ENCODE measurements at places on chromosomes 1 and 21.
A peak's percentile ranks its signal among the peaks of the same experiment; 100 is the strongest.

- no peaks in the 10 kb centered on the region for H3K27me3 ChIP-seq
- H3K27ac ChIP-seq: peak overlapping the region; percentile 23
- peaks cover 20% of the 10 kb centered on the region for H3K4me1 ChIP-seq
- no peaks in the 10 kb centered on the region for H3K36me3 ChIP-seq
These were observed 3.4 kb downstream of the PTTG1IP start for GRCh38 chr21:44869781-44870747.

GRCh38 chr1:103265551-103265950 is 157.2 kb upstream of the COL11A1 start:
- no peak overlapping the region for H3K4me3 ChIP-seq
- H3K36me3 ChIP-seq: no peaks in the 10 kb centered on the region
- H3K27ac ChIP-seq: no peak overlapping the region

- no peaks in the 10 kb centered on the region for H3K4me1 ChIP-seq
- no peak overlapping the region for H3K27ac ChIP-seq
- H3K4me3 ChIP-seq: no peak overlapping the region
- no peaks in the 10 kb centered on the region for H3K36me3 ChIP-seq
- no peak for DNase-seq
These were observed 32.2 kb upstream of the AKT3 start for GRCh38 chr1:243882276-243882675.

DNA sequence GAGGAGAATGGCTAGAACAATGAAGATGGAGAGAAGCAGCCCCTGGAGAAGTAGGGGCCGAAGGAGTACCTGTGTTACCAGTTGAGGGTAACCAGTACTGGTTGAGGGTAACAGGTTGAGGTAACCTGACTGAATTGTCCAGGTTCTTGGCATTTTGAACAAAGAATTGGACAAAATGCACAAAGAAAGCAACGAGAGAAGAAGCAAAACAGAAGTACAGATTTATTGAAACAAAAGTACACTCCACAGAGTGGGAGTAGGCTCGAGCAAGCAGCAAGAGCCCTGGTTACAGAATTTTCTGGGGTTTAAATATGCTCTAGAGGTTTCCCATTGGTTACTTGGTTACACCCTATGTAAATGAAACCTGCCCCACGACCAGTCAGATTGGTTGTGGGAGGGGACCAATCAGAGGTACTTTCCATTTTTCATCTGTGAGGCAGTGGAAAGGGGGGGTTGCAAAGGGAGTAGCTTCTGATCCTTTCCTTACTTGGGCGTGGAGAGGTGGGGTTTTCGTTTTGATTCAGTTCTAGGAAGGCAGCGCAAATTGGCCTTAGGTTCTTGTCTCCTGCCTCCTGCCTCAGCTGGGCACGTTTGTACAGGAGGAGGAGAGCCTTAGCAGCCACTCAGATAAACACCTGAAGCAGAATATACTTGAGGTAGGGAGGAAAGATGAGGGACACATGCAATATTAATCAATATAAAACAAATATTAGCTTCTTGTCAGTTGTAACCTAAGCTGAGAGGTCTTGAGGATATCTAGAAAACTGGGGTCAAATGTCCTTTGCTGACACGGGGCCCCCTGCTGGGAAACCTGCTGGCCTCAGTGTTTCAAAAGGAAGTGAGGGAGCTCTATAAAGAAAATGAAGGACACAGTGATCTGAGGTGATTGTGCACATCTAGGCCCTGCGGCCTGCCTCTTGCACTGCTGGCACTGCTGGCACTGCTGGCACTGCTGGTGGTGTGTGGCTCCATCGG is 14.3 kb upstream of the LSM10 start:
- no peaks in the 10 kb centered on the region for H3K36me3 ChIP-seq
- no peak for DNase-seq
- H3K4me3 ChIP-seq: no peak overlapping the region
- H3K27me3 ChIP-seq: no peaks in the 10 kb centered on the region
- no peaks in the 10 kb centered on the region for H3K4me1 ChIP-seq
- no peak overlapping the region for H3K27ac ChIP-seq

- no peak overlapping the region for H3K27ac ChIP-seq
- peaks cover 13% of the 10 kb centered on the region for H3K36me3 ChIP-seq
- H3K4me1 ChIP-seq: no peaks in the 10 kb centered on the region
- H3K4me3 ChIP-seq: no peak overlapping the region
- no peak for DNase-seq
- H3K27me3 ChIP-seq: no peaks in the 10 kb centered on the region
These were observed 14.0 kb downstream of the DNALI1 start for GRCh38 chr1:37570528-37571334.

GRCh38 chr1:44072204-44072603 is 40.9 kb upstream of the SLC6A9 start:
- H3K4me1 ChIP-seq: no peaks in the 10 kb centered on the region
- no peaks in the 10 kb centered on the region for H3K36me3 ChIP-seq
- H3K27ac ChIP-seq: no peak overlapping the region
- no peaks in the 10 kb centered on the region for H3K27me3 ChIP-seq
- DNase-seq: no peak

- H3K27me3 ChIP-seq: no peaks in the 10 kb centered on the region
- no peak for DNase-seq
- H3K4me3 ChIP-seq: no peak overlapping the region
- no peaks in the 10 kb centered on the region for H3K4me1 ChIP-seq
These were observed 17.3 kb upstream of the COA6 start for GRCh38 chr1:234355782-234356510.

- no peaks in the 10 kb centered on the region for H3K27me3 ChIP-seq
- H3K27ac ChIP-seq: no peak overlapping the region
- DNase-seq: no peak
- no peak overlapping the region for H3K4me3 ChIP-seq
These were observed 23.1 kb downstream of the CLDN14 start for GRCh38 chr21:36456729-36457414.

DNA sequence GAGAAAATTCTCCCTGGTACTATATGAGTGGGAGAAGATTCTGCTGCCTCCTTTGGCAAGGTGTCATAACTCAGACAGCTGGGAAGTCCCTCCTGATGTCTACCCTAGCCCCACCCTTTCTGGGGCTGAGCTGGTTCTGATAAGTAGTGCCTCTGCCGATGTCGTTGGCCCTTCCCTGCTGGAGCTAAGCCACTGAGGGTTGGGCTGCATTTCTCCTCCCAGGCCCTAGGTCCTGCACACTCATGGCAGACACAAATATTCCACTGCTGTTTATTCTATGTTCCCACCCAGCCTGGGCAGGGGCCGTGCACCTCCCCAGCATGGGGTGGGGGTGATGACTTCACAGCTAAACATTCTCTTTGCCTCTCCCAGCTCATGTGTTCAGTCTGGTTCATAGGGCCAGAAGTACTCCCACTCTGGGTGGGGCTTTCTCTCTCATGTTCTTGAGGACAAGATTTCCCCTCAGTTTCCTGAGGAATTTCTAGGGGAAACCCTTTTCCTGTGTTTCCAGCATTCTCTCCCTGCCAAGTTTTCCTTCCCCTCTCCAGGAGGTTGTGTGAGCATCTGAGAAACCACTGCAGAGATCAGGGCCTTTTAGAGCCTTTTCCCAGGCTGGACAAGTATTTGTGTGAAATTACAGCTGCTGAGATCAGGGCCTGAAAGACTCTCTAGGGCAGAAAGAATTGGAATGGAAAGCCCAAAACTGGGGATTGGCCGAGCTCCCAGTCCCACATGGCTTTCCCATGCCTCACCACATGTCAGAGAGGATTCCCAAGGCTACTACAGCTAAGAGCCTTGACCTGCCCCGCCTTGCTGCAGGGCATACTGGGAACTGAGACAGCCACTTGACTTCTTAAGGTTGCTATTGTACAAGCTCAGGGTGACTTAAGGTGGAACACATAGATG is 66.2 kb downstream of the ATP2B4 start:
- H3K27ac ChIP-seq: peak overlapping the region; percentile 53
- no peaks in the 10 kb centered on the region for H3K36me3 ChIP-seq
- H3K4me1 ChIP-seq: peaks cover 14% of the 10 kb centered on the region
- no peak overlapping the region for H3K4me3 ChIP-seq
- no peaks in the 10 kb centered on the region for H3K27me3 ChIP-seq

DNA sequence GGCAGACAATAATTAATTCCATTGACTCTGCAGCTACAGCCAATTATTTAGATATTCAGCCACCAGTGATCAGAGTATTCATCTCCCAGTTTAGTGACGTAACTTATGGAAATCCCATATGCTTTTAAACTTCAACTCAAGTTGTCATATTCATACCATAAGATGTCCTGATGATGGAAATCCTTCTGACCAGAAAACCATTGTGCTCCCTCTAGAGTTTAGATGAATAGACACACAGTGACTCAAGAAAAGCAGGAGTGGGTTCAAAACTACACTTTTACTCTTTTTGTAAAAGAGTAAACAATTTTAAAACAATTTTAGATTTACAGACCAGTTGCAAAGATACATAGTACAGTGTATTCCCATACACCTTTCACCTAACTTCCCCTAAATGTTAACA is 463.7 kb downstream of the KCNT2 start:
- H3K27ac ChIP-seq: no peak overlapping the region
- no peak overlapping the region for H3K4me3 ChIP-seq
- no peaks in the 10 kb centered on the region for H3K4me1 ChIP-seq
- H3K36me3 ChIP-seq: no peaks in the 10 kb centered on the region

- no peaks in the 10 kb centered on the region for H3K27me3 ChIP-seq
- no peak for DNase-seq
- peaks cover 7% of the 10 kb centered on the region for H3K36me3 ChIP-seq
- no peaks in the 10 kb centered on the region for H3K4me1 ChIP-seq
- no peak overlapping the region for H3K4me3 ChIP-seq
These were observed 12.5 kb downstream of the NVL start for GRCh38 chr1:224317383-224318045.

- no peak overlapping the region for H3K4me3 ChIP-seq
- H3K27me3 ChIP-seq: no peaks in the 10 kb centered on the region
- no peaks in the 10 kb centered on the region for H3K36me3 ChIP-seq
- H3K27ac ChIP-seq: peak overlapping the region; percentile 99
These were observed 1.5 kb downstream of the ZBTB40 start for GRCh38 chr1:22453181-22453580.

DNA sequence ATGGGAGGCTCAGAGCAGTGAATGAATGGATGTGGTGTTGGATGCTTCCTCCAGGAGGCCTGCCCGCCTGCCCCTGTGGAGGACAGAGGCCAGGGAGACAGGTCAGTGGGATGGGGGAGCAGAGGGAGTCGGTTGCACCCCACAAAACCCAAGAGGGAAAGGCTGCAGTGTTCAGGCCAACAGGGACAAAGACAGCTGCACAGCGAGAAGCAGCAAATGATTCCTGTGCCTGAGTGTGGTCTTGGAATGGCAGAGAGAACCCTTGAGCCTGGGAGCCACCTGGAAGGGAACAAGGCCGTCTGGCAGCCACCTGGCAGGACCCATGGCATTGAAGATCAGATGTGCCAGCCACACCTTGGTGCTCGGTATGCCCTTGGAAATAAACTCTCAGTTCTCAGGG is 8.1 kb downstream of the TFF3 start:
- H3K27me3 ChIP-seq: no peaks in the 10 kb centered on the region
- no peak overlapping the region for H3K27ac ChIP-seq
- peaks cover 4% of the 10 kb centered on the region for H3K4me1 ChIP-seq
- no peaks in the 10 kb centered on the region for H3K36me3 ChIP-seq

- H3K4me3 ChIP-seq: no peak overlapping the region
- no peak for DNase-seq
- H3K4me1 ChIP-seq: no peaks in the 10 kb centered on the region
- no peak overlapping the region for H3K27ac ChIP-seq
- H3K27me3 ChIP-seq: peaks cover 30% of the 10 kb centered on the region
These were observed 11.8 kb downstream of the LMX1A start for GRCh38 chr1:165344736-165345135.
